Activated CD8-positive, alpha-beta memory T cell treated with anti-CD3 and anti-CD28 coated beads for 4 hours (primary cell): ENCODE measurements at places on chromosomes 4 and X.
A peak's percentile ranks its signal among the peaks of the same experiment; 100 is the strongest.

GRCh38 chr4:148007792-148008191 lies 275.9 kb downstream of the ARHGAP10 start:
- DNase-seq = no peak

- no peak for DNase-seq
Observed at GRCh38 chr4:31411565-31411964, 691.4 kb downstream of the PCDH7 start.

DNA sequence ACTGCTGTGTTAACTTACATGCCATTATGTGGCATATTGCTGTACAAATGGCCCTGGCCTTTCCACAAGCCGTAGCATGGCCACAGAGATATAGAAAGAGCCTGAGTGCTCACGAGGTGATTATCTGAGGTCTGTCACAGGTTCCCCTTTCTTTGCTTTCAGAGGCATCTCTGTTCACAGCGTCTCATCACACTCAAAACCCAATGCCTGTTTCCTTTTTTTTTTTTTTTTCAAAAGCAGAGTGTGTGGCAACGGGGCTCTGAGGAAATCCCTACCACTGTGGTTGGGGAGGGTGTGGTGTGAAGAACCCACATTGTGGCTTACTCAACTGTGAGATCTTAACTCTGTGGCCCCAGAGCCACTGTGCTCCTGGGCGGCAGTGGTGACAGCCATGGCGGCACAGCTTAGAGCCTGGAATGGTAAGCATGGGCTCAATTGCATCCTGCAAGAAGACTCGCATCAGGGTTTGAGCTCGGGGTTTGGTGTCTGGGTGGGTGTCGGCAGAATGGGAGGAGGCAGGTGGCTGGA lies 30.8 kb downstream of the RTL5 start:
- DNase-seq = peak; percentile 43

GRCh38 chr4:124635331-124635730 lies 77.2 kb downstream of the ANKRD50 start:
- DNase-seq = no peak

DNA sequence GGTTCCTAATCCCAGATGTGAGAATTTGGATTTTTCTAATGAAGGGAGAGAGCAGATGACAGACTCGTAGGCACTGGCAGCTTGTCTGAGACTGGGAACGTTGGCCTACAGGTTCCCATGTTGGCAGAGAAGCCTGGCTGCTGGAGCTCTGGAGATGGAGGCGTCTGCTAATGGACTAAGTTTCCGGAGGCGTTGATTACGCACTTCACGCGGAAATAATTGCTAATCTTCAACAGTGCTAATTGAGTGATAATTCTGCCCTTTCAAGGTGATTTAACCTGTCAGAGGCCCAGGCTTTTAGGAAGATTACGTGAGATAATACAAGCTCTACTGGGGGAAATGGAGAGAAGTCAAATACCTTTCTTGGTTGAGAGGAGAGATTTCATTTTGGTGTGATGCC lies 77.4 kb downstream of the PSAPL1 start:
- DNase-seq = no peak

- no peak for DNase-seq
Observed at GRCh38 chr4:135120195-135120594, 918.6 kb upstream of the PABPC4L start.

- no peak for DNase-seq
Observed at GRCh38 chr4:153156263-153156662, 48.0 kb upstream of the TRIM2 start.
